Fibroblast of lung (primary cell): ENCODE measurements at places on chromosomes 6 and 20.

GRCh38 chr6:14499841-14500240 is 382.3 kb downstream of the CD83 start:
- DNase-seq: peak; percentile 66

GRCh38 chr6:116118608-116119007 is 7.3 kb downstream of the COL10A1 start:
- no peak for DNase-seq

DNA sequence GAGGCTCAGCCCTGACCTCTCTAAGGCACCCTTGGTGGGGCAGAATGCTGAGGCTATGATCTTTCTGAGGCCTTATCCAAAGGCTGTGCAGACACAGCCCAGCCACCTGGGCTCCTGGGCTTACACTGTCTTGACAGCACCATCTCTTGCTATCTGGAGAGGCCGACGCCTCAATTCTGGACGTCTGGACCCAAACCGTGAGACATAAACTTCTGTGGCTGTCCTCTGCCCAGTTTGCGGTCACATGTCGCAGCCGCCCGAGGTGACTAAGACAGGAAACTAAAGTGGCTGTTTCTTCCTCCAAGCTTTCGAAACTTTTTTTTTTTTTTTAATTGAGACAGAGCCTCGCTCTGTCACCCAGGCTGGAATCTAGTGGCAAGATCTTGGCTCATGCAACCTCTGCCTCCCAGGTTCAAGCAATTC is 49.3 kb downstream of the PRR18 start:
- DNase-seq: no peak

DNA sequence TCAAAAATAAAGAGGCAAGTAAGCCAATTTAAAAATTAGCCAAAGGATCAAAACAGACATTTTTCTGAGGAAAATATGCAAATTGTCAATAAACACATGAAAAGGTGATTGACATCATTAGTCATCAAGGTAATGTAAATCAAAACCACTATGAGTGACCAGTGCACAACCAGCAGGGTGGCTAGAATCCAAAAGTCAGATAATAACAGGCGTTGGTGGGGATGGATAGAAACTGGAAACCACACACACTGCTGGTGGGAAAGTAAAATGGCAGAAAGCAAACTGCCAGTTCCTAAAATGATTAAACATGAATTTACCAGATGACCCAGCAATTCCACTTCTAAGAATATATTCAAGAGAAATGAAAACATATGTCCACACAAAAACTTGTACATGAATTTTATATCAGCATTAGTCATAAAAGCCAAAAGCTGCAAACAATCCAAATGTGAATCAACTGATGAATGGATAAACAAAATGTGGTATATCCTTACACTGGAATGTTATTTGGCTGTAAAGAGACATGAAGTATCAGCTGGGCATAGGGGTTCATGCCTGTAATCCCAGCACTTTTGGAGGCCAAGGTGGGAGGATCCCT is 74.8 kb upstream of the MBOAT1 start:
- DNase-seq: peak; percentile 8

- no peak for DNase-seq
Measured at GRCh38 chr20:58497076-58497641, 18.0 kb downstream of the APCDD1L start.

GRCh38 chr6:163738304-163738703 is 323.8 kb downstream of the QKI start:
- DNase-seq: no peak

- DNase-seq: no peak
Measured at GRCh38 chr20:6618051-6618450, 149.4 kb upstream of the BMP2 start.

DNA sequence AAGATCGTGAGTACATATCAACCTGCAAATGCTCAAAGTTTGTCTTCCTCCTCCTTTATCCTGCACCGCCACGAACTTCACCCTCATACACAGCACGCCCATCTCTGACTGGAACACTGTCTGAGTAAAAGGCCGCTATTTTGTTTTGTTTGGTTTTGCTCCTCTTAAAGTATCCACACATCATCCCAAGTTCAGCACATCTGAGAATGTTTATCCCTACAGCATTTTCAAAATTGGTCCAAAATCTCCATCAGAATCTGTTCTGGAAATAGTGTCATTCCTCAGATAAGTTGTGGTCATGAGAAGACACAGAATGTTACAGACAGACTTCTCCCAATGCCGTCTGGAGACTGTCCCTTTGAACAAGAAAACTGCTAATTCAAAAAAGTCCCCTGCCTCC is 251.6 kb upstream of the ARID1B start:
- no peak for DNase-seq
